Ammon's horn (tissue), 1 donor: ENCODE measurements at places on chromosomes 5 and 9.

DNA sequence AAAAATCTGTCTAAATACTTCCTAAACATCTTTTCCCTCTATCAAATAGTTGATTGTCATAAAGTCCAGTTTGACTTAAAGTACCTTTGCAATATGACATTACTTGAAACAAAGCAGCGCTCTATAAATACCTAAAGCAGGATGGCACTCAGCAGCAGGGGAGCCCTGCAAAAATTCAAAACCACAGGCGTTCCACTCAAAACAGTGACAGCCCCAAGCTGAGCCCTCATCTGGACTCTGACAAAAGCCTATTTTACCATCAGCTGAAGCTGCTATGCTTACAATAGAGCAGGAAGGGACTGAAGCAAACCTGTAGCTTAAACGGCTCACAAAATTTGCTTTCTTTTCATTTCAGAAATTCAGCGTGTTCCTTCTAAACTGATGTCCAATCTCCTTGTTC, 11.5 kb downstream of the GABRA6 start:
- no peak for DNase-seq

DNA sequence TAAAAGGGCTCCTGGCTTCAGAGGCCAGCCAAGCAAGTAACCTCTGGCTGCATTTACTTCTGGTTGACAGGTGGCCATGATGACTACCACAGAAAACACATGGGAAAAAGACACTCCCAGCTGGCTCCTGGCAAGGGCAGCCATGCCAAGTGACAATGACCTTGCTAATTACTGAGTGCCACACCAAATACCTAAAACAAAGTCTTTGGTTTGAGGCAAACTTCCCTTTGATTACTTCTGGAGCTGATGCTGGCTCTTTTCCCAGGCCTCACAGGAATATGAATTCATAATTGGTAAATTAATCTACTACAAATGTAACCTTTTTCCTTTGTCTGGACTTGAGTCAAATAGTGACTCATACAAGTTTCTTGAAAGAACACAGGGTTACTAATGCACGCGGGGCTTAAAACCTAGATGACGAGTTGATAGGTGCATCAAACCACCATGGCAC, 61.0 kb downstream of the LPAR1 start:
- DNase-seq = no peak

GRCh38 chr5:137887831-137888230, 1.4 kb upstream of the PKD2L2 start:
- no peak for DNase-seq

DNA sequence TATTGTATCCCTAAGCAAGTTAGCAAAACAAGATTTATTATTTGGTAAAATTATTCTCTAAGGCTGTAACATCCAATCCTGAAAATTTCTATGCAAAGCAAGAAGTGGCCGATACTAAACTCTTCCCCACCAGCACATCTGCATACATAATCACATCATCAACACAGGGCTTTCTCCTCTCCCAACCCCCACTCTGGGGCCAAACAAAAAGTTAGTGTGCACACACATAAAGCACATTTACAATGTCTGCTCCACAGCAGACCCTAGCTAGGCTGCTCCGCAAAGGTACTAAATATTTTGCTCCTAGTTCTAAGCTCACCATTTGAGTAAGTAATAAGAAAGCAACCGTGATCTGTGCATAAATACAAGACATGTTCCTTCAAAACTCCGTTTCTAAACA, 3.6 kb downstream of the RNF130 start:
- peak; percentile 87 for DNase-seq

DNA sequence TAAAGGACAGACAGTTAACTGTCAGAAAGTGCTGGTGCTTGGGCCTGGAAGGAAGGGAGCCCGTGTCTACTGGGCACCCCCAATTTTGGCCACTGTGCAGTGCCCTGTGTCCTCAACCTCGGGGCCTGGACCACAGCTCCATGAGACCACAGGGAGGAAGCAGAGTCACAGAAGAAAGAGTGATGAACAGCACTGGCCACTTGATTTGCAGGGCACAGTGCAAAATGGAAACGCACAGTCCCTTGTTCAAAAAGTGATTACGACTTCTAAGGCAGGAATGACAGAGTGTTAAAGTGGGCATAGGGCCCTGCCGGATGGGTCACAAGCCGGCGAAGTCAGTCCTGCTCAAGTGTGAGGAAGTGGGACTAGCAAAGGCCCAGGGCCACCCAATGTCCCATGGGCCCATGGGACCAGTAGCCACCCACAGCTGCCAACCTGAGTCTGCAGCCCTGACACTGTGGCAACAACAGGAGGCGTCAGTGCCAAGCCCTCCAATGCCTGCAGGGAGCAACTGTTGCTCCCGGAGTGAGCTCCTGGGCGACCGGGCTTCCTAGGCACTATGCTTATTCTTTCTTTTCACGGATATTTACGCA, 85.4 kb downstream of the ADAMTS2 start:
- DNase-seq = no peak

DNA sequence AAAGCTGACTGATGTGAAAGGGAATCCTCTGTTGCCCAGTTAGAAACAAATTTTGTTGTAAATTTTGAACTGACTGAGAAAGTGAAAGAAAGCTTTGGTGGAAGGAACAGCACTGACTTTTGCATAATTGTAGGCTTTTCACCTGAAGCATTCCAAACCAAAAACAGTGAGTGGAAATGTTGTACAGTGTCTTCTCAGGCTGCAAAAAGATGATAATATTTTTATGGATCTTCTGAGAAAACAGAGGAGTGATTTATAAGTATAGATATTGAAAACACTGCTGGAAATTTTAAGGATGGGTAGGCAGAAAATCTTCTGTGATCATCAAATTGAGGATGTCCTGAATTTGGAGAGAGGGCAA, 40.0 kb downstream of the LURAP1L start:
- DNase-seq = no peak

DNA sequence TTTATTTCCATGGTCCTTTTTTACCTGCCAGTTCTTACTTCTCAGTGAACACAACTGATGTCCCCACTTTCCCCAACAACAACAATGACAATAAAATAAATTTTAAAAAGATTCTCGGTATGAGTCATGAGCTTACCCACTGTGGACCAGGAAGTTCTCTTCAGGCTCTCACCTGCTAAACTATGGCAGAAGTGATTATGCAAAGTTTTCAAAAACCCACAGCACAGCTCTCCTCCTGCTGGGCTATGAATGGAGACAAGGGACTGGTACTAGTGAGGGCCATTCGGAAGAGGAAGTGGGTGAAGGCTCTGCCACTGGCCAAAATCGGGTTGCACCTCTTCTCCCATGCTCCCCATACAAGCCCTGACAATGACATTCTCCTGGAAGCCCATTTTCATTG, 429.4 kb downstream of the PIK3R1 start:
- DNase-seq = no peak

- DNase-seq = no peak
These were observed 230.9 kb downstream of the PIK3R1 start for GRCh38 chr5:68446487-68446894.

GRCh38 chr5:153463806-153464205, 26.7 kb upstream of the GRIA1 start:
- DNase-seq = no peak

- DNase-seq = no peak
These were observed 1.2 kb downstream of the RNF14 start for GRCh38 chr5:141969783-141970771.

DNA sequence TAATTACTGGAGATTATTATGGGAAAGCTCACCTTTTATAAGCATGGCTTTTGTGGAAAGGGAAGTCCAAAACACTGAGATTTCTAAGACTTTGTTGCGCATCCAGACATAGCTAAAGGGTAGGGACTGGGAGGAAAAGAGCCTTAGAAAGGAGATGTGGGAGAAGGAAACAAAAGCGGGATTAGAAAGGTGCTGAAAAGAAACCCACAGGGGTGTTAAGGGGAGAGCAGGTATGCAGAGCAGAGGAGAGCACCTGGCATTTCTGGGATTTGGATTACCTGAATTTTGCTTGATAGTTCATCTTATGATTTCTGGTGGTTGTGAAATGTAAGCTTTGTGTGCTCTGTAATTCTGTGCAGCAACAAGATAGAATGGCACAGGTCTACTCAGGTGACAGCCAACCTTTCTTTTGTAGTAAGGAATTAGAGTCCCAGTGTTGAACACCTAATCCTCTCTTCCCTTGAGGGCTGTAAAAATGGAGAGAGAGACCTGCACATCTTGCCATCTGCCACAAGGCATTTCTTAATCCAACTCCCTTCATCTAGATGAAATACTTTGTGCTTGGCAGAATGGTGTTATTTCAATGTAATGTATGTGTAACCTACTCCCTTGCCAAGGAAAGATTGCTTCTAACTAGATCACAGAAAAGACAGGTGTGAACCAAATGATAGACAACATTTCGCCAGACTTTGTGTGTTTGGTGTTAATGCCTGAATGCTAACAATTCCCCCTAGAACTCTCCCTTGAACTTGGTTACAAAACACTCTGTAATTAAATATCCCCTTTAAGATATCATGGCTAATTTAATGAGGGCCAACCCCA, 47.4 kb downstream of the ATPSCKMT start:
- no peak for DNase-seq

DNA sequence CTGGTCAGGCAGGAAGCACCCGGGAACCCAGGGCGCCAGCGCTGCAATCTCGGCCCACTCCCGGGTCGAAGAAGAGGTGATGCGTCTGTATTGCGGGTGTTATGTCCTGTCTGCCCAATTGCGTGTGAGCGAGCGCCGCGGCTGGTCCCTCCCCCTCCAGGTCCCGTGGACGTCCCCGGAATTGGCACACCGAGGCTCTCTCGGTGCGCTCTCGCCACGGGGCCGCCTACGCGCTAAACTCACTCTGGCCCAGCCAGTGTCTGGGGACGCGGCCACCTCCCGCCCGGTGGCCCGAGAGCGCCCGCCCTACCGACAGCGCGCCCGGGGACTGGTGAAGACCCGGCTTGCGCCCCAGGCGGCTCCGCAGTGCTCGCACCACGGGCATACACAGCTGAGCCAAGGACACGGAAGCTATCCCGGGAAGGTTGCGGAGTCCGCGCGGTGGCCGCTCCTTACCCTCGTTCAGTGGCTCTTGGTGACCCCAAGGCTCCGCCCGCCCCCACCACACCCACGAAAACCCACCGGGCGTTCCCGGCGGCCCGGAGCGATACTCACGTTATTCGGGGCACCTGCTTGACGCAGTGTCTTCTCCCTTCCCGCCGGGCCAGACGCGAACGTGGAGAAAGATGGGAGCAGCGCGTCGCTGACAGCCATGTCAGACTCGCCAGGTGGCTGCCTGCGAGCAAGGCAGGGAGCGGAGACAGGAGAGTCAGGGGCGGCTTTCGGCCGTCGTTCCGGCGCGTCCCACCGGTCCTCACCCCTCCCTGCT, 1.0 kb downstream of the KLF4 start:
- DNase-seq = no peak

GRCh38 chr9:2414465-2414864, 207.1 kb upstream of the VLDLR start:
- DNase-seq = no peak

DNA sequence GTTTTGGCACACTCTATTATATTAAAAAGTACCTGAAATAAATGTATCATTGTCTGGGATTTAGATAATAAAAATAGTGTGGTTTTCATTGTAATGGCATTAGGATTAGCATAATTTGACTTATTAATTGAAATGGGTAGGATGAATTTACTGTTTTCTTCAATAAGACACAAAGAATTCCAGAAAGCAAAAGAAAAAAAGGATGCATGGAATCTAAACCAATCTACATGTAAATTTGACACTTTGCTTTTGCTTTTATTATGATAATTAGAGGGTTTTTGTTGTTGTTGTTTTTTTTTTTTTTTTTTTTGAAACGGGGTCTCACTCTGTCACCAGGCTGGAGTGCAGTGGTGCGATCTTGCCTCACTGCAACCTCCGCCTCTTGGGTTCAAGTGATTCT, 304.8 kb upstream of the EFNA5 start:
- DNase-seq = no peak
